ENCODE measurements at places on chromosomes 2 and 18.

GRCh38 chr2:227411320-227411989 is 23.7 kb upstream of the SCYGR1 start:
- DNase-seq, result no peak

GRCh38 chr2:53777134-53777533 is 9.5 kb downstream of the CHAC2 start:
- no peak for DNase-seq

DNA sequence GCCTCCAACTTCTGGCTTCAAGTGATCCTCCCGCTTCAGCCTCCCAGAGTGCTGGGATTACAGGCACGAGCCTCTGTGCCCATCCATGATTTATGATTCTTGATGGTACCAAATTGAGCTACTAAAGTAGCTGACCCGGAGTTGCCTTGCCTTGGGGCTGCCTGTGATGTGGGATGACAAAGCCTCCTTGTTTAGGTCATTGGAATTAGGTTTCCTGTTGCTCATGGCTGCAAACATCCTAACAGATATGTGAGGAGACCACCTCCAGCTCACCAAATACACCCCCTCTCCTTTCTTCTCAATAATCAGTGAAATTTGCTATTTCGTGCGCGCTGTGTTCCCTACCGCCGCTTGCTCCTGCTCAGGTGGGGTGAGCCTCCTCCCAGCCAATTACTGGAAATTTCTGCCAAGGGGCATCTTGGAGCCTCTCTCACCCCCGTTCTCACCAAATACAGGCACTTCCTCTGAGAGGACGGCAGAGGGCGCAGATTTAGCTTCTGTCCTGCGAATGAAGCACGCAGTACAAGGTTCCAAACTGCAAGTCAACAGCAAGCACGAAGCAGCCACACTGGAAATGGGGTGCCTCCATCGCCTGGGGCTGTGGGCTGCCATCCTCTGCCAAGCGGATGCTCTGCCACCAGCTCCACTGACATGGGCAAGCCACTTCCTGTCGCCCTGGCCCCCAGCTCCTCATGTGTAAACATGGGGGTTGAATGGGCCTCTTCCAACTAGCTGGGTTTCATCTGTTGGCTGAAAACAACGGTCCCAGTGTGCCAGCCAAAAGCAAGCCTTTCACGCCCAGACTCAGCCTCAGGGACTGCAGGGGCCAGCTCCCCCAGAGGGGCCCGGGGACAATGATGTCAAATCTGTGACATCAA is 71.7 kb downstream of the NCAPH start:
- DNase-seq, result peak; percentile 69

- DNase-seq, result peak; percentile 11
Measured at GRCh38 chr2:1140389-1141003, 189.8 kb downstream of the SNTG2 start.

- no peak for DNase-seq
Measured at GRCh38 chr18:1760901-1761300, 810.4 kb downstream of the METTL4 start.

- peak; percentile 98 for DNase-seq
Measured at GRCh38 chr2:7053650-7054265, 136.5 kb downstream of the RNF144A start.

DNA sequence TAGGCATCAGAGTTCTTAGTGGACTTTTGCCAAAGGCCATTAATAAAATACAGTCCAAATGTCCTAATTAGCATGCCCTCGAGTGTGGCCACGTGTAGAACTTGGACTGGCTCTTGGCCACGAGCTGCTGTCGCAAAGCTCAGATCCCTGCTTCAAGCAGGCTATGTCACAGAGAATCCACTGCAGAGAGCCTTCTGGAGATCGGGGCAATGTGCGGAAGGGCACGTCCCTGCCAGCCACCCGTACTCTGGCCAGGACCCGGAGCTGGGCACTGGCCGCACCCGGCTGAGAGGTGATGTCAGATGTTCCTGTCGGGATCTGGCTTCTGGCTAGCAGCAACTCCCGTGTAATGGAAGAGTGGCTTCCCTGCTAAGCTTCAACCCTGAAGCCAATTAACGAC is 432.7 kb upstream of the ID2 start:
- no peak for DNase-seq

- no peak for DNase-seq
Measured at GRCh38 chr2:163657281-163657656, 78.5 kb downstream of the FIGN start.

DNA sequence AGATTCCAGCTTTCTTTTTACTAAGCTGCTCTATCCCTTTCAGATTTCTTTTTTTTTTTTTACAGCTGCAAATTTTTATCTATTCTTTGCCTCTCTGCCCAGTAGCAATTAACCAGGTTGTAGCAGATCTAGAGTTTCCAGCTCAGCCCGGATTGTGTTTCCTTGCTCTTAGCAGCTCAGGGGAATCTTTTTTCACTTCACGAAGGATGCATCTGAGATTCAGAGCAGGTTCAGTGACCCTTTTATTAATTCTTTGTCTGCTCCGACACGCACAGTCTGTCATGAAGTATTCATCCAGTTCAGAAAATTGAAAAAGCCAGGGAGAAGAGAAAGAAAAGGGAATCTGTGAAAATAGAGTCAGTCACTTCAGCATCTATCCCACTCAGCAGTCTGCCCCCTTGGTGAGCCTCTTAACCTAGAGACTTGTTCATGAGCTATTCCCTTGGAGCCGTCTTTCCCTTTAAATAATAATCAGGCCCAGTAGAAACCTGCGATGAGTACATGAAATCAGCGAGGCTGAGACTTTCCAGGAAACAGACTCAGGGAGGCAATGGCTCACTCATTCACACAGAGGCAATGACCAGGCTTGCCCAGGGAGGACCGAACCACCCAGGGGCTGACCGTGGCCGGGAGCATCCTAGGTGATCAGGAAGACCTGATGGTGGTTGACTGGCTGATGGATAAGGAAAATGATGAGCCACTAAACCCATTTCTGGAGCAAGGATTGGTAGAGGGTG is 103.4 kb upstream of the ITGA6 start:
- DNase-seq, result peak; percentile 92

DNA sequence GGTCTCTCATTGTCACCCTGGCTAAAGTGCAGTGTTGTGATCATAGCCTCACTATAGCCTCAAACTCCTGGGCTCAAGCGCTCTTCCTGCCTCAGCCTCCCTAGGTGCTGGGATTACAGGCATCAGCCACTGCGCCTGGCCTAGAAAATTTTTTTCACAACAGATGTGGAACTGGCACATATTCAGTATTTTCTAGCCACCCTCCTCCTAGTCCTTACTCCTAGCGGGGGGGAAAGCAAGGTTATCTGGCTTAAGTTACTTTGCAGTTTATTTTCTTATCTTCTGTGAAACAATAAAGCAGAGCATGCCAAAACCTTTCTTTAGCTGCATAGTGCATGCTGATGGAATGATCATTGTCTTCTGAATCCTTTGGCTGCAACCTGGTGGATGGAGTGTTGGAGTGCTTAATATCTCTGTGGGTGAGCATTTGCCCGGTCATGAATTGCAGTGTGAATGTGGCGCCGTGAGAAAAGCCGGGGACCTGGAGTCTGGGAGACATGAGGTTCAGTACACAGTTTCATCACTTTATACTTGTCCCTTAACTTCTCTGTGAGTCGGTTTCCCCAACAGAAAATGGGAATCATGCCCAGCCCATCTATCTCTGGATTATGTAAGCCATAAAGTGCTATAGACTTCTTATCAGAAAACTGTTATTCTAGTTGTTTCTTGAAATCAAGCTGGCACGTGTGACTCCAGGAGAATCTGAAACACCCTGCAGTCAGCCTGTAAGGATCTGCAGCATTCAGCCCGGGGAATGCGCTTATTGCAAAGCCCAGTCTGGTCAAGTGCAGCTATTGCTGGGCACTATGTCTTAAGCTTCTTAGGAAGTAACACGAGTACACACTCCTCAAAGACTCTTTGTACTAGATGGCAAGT is 38.2 kb upstream of the MAP3K20 start:
- no peak for DNase-seq
